ENCODE measurements at places on chromosomes 16 and 17. TPM values are rescaled to one million over a fixed set of nuclear protein-coding genes. Genes with fewer than 3 reads are reported as not detected.

SEPTIN1 gene
- total RNA-seq = 354 TPM

DNA sequence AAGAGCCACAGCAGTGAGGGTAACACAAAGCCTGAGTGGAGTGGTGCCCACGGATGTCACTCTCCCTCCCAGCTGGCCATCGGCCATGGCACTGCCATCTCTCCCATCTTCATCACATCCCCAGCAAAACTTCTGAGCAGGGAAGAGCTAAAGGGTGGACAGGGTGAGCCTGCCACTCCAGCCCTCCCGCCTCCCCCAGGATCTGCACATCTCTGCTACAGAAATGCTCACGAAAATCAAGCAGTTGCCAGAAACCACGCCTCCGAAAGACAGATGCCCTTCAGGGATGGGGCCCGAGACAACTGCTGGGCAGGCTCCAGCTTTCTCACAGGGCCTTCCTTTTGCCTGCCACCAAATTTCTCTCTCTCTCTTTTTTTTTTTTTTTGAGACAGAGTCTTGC is 3.6 kb downstream of the GRIN2C start:
- no peak for DNase-seq

- peak; percentile 57 for DNase-seq
Observed at GRCh38 chr17:21042458-21043295, at the start of gene USP22. Gene USP22 (minus strand): TSS chr17:21043011. CDS start chr17:21042835, 176 bp downstream.

DNA sequence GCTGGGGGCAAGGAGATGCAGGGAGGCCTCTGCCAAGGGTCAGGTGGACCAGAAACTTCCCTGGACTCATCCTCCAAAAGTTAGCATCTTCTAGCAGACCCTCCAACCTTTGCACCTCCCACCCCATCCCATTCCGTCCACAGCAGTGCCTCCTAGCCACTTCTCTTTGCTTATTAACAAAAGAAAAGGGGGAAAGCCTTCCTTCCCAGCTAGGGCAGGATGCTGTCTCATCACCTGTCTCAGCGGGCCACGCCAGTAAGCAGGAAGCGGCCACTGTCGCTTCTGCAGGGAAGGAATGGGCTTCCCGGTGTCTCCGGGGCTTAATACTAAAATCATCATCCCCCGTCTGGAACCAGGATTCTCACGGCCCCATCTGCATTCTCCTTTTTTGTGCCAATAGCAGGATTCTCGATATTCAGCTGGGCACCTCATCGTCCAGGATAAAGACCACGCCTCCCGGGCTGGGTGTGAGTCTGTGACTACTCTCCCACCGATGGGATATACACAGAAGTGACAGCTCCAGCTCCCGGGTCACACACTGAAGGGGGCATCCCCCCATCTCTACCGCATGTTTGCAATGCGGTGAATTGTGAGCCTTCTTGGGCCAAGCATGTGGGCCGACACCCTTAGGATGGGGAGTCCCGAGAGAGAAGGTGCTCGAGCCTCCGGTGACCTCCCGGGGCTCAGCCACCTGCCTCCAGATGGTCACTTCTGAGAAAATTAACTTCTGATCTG is 15.5 kb upstream of the RBFOX3 start:
- DNase-seq = no peak

DNA sequence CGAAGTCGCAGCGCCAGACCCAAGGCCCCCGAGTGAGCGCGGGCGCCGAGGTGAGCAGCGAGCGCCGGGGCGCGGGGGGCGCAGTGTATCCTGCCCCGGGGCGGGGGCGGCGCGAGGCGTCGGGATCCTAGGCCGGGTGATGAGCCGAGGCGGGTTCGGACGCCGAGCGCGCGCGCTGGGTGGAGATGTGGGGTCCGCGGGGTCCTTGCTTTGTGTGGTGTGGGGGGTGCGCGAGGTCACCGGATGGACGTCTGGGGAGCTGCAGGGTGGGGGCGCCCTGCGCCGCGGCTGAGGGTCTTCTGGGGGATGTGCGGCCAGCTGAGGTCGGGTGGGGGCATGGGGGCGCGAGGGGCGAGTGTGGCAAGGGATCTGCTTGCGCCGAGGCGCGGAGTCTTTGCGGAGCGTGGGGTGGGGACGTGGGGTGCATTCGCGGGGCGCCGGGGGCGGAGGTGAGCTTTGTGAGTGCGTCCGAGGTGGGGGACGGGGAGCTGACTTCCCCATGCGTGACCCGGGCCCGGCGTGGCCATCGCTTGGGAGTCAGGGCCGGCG is 560 bp downstream of the RAI1 start:
- DNase-seq = peak; percentile 38

PLA2G10 gene
- total RNA-seq = not detected

Measured in activated CD4-positive, alpha-beta memory T cell treated with anti-CD3 and anti-CD28 coated beads, Interleukin-2, amount 10 ng/mL, durations not matched to agents 7 days and 5 days (primary cell).